ENCODE measurements at places on chromosomes 1 and 21.

DNA sequence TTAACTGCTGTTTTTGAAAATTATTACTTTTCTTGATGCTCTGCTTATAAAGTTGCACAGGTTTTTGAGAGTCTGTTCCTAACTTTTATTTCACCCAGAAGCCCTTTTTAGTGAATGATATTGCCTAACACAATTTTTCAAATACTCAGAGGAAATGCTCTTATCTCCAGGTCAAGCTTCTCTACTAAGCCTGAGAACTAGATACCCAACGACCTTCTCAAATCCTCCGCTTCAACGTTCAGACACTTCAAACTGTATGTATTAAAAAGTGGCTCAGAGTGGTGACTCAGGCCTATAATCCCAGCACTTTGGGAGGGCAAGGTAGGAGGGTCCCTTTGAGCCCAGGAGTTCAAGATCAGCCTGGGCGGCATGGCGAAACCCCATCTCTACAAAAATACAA lies 88.5 kb downstream of the ASH1L start:
- peaks cover 12% of the 10 kb centered on the region for H3K4me1 ChIP-seq
- H3K36me3 ChIP-seq = no peaks in the 10 kb centered on the region
- no peak for DNase-seq
- no peak overlapping the region for H3K4me3 ChIP-seq

DNA sequence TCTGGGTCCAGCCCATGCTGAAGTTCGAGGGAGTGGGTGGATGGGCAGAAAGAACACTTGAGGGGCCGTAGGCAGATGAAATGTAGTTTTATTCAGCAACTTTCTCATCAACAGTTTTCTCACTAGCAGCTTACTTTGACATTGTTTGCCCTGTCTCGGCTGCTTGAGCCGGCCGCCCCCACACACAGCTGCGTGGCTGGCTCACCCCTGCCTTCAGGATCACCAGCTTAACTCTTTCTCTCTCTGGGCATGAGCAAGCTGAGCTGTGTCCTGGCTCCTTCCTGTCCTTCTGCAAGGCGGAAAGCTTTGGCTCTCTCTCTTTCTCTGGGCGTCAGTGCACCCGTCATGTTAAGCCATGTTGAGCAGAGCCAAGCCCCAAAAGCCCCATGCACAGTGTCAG lies 104.4 kb upstream of the GNG12 start:
- H3K27ac ChIP-seq = no peak overlapping the region
- H3K4me3 ChIP-seq = no peak overlapping the region
- no peak for DNase-seq
- no peaks in the 10 kb centered on the region for H3K4me1 ChIP-seq
- no peaks in the 10 kb centered on the region for H3K27me3 ChIP-seq

- H3K4me3 ChIP-seq = no peak overlapping the region
- H3K4me1 ChIP-seq = no peaks in the 10 kb centered on the region
- H3K27ac ChIP-seq = no peak overlapping the region
- H3K36me3 ChIP-seq = no peaks in the 10 kb centered on the region
Measured at GRCh38 chr21:42421018-42421793, 17.5 kb downstream of the UBASH3A start.

DNA sequence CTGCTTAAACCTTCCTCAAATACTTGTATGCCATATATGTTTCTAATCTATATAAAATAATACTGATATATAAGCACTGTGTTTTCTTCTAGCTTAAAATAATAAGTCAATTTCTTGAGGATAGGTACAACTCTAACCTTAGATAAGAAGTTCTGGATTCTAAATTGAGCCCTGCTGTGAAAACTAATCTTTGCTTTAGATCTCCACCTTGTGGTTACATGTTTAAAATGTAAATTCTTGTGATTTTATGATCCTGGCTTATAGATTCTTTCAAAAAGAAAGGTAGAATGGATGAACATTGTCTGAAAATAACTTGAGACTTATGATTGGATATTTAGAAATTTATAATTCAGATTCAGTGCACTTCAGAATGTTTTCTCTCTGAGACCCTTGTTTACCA lies 38.9 kb upstream of the HMCN1 start:
- H3K27ac ChIP-seq = no peak overlapping the region
- H3K4me1 ChIP-seq = no peaks in the 10 kb centered on the region

- DNase-seq = no peak
- no peaks in the 10 kb centered on the region for H3K27me3 ChIP-seq
- H3K36me3 ChIP-seq = no peaks in the 10 kb centered on the region
- H3K4me3 ChIP-seq = no peak overlapping the region
Measured at GRCh38 chr21:28228636-28228995, 764.1 kb downstream of the LTN1 start.

GRCh38 chr1:159141584-159142390 lies 29.6 kb upstream of the CADM3 start:
- H3K4me3 ChIP-seq = no peak overlapping the region
- DNase-seq = no peak
- H3K4me1 ChIP-seq = no peaks in the 10 kb centered on the region
- H3K27me3 ChIP-seq = no peaks in the 10 kb centered on the region
- no peaks in the 10 kb centered on the region for H3K36me3 ChIP-seq

GRCh38 chr1:226563666-226564065 lies 15.1 kb downstream of the STUM start:
- no peak overlapping the region for H3K4me3 ChIP-seq
- DNase-seq = no peak
- H3K27me3 ChIP-seq = no peaks in the 10 kb centered on the region
- H3K36me3 ChIP-seq = no peaks in the 10 kb centered on the region
- H3K27ac ChIP-seq = no peak overlapping the region

- H3K4me3 ChIP-seq = no peak overlapping the region
- no peaks in the 10 kb centered on the region for H3K4me1 ChIP-seq
- H3K27ac ChIP-seq = no peak overlapping the region
- H3K36me3 ChIP-seq = no peaks in the 10 kb centered on the region
- H3K27me3 ChIP-seq = no peaks in the 10 kb centered on the region
Measured at GRCh38 chr1:34822202-34822601, 29.4 kb downstream of the GJA4 start.

DNA sequence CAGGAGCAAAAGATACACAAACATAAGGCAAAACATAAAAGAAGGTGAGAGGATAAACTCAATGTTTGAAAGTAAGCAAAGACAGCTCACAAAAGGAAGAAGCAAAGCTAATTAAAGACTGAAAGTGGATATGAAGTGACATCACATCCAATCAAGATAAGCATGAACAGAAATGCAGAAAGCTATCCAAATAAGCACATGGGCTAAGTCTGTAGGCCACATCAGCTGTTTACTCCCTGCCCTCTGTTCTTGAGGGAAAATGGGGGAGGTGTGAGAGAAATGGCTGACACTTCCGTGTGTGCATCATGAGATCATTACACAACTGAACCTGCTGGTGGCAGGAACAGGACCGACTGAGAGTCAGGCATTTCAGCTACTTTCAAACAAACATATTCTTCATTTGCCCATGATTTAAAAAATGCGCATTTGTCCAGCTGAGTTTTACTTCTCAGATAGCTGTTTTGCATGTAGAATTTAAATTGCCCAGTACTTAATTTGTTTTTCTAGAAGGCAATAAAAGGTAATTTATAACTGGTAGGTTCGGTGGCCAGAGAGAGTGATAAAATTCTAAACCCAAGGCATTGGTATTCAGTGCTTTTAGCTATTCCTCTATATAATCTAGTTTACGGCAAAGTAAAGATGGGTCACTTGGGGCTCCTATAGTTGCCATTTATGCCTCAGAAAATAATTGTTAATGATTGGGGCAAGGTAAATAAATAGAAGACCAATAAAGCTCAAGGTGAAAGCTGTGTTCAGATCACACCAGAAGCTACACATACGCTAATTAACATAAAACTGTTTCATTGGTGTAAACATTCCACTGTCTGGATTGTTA lies 27.2 kb upstream of the MAN1A2 start:
- no peak overlapping the region for H3K27ac ChIP-seq
- no peaks in the 10 kb centered on the region for H3K36me3 ChIP-seq
- peaks cover 6% of the 10 kb centered on the region for H3K4me1 ChIP-seq
- no peak overlapping the region for H3K4me3 ChIP-seq

DNA sequence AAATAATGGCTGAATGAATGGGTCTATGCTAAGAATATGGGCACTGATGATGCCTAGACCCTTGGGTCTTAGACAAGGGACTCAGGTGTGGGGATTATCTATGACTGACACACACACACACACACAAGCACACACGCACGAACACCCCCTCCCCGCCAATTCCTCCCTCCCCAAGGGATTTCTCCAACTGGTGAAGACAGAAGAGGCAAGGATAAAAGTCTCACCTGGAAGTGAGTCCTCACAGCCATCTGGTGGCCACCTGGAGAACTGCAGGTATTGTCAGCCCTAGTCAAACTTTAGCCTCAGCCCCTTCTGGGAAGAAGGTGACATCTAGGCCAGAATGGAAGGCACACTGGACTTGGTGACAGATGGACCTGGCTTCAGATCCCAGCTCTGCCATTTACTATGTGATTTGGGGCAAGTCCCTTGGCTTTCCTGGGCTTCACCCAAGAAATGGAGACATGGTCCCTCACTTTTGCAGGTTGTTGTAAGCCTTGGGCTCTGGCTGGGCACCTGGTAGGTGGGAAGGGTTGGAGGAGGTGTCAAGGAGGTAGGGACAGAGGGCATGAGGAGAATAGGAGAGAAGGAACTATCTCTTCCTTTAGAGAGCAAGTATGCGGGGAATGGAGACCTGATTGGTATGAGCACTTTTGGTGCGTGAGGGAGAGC lies 4.0 kb upstream of the GPR3 start:
- H3K27ac ChIP-seq = no peak overlapping the region
- peaks cover 15% of the 10 kb centered on the region for H3K4me1 ChIP-seq
- no peaks in the 10 kb centered on the region for H3K27me3 ChIP-seq

DNA sequence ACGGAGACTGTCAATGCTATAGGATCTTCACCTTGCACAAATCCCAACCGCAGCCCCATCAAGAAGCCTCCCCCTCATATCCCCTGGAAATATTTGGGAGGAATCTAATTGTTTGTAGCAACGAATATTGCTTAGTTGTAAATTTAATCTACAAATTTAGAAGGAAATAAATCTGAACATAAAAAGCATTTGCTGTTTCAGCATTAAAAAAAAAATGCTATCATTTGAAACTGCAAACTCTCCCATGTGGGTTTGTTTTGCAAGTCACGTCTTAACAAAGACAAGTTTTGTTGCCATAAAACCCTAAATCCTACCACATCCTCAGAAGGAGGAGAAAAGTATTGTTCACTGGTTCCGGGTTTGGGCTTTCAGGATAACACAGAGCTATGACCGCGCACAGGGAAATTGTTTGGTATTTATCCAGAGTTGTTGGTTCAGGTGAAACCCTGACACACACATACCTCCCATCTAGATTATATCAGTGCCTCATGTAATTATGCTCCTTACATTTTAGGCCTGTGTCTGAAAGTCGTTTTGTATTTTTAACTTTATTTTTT lies 279.6 kb downstream of the TM2D1 start:
- H3K27me3 ChIP-seq = no peaks in the 10 kb centered on the region
- H3K36me3 ChIP-seq = no peaks in the 10 kb centered on the region
- H3K4me1 ChIP-seq = peaks cover 44% of the 10 kb centered on the region
- DNase-seq = no peak

GRCh38 chr1:3676581-3677470 lies 24.5 kb downstream of the TP73 start:
- no peak for DNase-seq
- no peak overlapping the region for H3K27ac ChIP-seq
- H3K4me3 ChIP-seq = no peak overlapping the region
- H3K4me1 ChIP-seq = no peaks in the 10 kb centered on the region
- no peaks in the 10 kb centered on the region for H3K27me3 ChIP-seq

DNA sequence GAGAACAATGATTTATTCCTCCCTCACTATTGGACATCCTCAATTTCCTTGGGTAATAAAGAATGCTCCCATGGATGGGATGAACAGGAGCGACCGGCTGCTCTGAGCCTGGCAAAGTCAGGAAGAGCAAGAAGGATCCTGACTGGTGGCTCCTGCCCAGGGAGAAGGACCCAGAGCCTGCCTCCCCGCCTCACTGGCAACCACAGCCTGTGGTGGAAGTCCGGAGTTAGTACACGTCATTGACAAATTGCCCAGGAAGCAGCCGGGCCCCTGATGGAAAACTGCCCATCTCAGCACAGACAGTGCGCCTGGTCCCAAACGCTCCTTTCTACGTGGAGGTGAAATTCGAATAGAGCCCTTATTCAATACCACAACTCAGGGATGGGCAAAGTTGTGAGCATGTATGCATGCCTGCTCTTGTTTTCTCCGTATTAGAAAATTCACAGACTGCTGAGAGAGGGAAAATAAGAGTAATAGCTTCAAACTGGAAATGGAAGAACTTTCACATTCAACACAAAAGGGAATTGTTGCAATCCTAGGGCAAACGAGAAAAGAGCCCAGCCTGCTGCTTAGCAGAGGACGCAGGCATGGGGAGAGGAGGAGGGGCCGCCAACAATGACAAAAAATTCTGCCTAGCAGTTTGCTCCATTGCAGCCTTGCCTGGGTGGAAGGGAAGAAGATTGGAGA lies 397.1 kb upstream of the VAMP3 start:
- H3K4me1 ChIP-seq = peaks cover 3% of the 10 kb centered on the region
- no peak for DNase-seq
- H3K4me3 ChIP-seq = no peak overlapping the region

GRCh38 chr1:27139980-27140379 lies 14.9 kb downstream of the SLC9A1 start:
- H3K4me1 ChIP-seq = peaks cover 90% of the 10 kb centered on the region
- DNase-seq = no peak
- no peaks in the 10 kb centered on the region for H3K36me3 ChIP-seq
- no peak overlapping the region for H3K27ac ChIP-seq

DNA sequence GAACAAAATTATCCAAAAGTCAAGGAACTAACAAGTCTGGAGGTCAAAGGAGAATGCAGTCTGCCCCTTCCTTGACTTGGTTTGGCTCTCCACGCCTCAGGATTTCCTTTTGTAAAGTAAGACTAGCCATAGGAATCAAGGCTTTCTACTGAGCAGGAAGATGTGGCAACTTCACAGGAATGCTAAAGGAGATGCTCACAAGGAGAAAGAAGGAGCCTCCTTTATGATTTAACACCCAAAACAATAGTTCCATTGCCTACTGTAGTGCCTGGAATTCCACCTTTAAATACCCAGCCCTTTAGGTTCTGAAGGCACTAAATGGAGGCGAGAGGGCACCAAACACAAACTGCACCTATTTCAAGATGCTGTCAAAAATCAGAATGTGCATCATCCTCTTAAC lies 176.3 kb upstream of the NFIA start:
- H3K4me3 ChIP-seq = no peak overlapping the region
- H3K36me3 ChIP-seq = no peaks in the 10 kb centered on the region
- no peak for DNase-seq
- no peak overlapping the region for H3K27ac ChIP-seq
- H3K4me1 ChIP-seq = peaks cover 10% of the 10 kb centered on the region

- peaks cover 18% of the 10 kb centered on the region for H3K4me1 ChIP-seq
- no peak overlapping the region for H3K27ac ChIP-seq
Measured at GRCh38 chr1:228058172-228058948, 24.1 kb upstream of the ARF1 start.

- H3K36me3 ChIP-seq = no peaks in the 10 kb centered on the region
- H3K27me3 ChIP-seq = no peaks in the 10 kb centered on the region
- H3K27ac ChIP-seq = no peak overlapping the region
- H3K4me3 ChIP-seq = no peak overlapping the region
- peaks cover 22% of the 10 kb centered on the region for H3K4me1 ChIP-seq
- no peak for DNase-seq
Measured at GRCh38 chr1:16326833-16327404, 25.4 kb downstream of the FBXO42 start.

Data from vagina (tissue), 2 donors.